ENCODE measurements at places on chromosomes 4 and X. TPM values are rescaled to one million over a fixed set of nuclear protein-coding genes. Genes with fewer than 3 reads are reported as not detected.

PPP4R3C gene
- polyA plus RNA-seq: not detected

CENPE gene
- 4.3 TPM for polyA plus RNA-seq

INTS12 gene
- 31.8 TPM for polyA plus RNA-seq

PORCN gene
- polyA plus RNA-seq: 3.3 TPM

PRRG3 gene
- polyA plus RNA-seq: 28.6 TPM

NAT8L gene
- polyA plus RNA-seq: 4.3 TPM

PDE6B gene
- polyA plus RNA-seq: 16.1 TPM

TMSB15B gene
- 8.9 TPM for polyA plus RNA-seq

IL3RA gene
- polyA plus RNA-seq: 18.7 TPM

SYTL4 gene
- polyA plus RNA-seq: 6.6 TPM

GASK1B gene
- polyA plus RNA-seq: 46.4 TPM

CEP44 gene
- polyA plus RNA-seq: 14.2 TPM

FRMPD3 gene
- polyA plus RNA-seq: 0.20 TPM

VAMP7 gene
- polyA plus RNA-seq: 22.4 TPM

PPP1R2C gene
- not detected for polyA plus RNA-seq

HDAC8 gene
- polyA plus RNA-seq: 19.2 TPM

POU3F4 gene
- not detected for polyA plus RNA-seq

CC2D2A gene
- polyA plus RNA-seq: 10.8 TPM

OTC gene
- polyA plus RNA-seq: not detected

ZNF630 gene
- polyA plus RNA-seq: 2.8 TPM

RIPPLY1 gene
- 0.66 TPM for polyA plus RNA-seq

NR3C2 gene
- polyA plus RNA-seq: 14.1 TPM

PRSS12 gene
- 8.9 TPM for polyA plus RNA-seq
